AML-193 (cell line): ENCODE measurements at places on chromosomes 6 and 20.
A peak's percentile ranks its signal among the peaks of the same experiment; 100 is the strongest.

DNA sequence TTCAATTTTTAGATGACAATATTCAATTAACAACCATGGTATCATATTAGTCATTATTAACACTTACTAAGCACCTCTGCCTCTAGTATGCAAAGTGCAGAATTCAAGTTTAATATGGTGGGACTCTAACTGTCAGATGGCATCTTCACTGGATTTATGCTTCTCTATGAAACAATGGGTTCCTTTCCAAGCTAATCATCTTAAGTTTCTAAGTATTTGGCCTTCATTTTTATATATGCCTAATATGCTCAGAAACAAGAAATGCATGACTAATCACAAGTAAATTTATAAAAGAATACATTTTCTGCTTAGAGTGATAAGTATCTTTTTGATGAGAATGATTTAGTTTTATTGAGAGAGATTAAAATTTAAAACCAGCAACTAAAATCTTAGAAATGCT, 144.7 kb downstream of the HIVEP2 start:
- DNase-seq: no peak

- no peak for DNase-seq
These were observed 182.2 kb upstream of the RREB1 start for GRCh38 chr6:6925391-6926164.

DNA sequence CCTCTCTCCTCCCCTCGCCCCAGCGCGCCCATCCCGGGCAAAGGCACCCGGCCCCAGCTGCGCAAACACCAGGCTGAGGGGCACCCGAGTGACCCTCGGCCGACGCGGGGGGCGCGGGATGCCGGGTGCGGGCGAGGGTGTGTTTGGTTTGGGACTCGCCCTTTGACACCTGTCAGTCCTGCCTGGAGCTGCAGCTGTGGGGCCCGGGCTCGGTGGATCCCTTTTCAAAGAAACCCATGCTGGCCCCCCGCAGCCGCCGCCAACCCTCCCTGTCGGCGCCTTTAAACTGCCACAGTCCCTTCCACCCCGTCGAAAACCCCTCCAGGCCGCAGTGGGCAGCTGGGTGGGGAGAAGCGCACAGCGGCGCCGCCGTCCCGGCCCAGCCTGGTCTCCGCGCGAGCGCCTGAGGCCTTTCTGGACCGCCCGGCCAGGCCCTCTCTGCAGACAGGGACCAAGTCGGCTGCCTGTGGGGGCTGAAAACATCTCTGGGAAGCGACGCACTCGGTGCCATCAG, 5.5 kb downstream of the FOXQ1 start:
- DNase-seq: no peak

DNA sequence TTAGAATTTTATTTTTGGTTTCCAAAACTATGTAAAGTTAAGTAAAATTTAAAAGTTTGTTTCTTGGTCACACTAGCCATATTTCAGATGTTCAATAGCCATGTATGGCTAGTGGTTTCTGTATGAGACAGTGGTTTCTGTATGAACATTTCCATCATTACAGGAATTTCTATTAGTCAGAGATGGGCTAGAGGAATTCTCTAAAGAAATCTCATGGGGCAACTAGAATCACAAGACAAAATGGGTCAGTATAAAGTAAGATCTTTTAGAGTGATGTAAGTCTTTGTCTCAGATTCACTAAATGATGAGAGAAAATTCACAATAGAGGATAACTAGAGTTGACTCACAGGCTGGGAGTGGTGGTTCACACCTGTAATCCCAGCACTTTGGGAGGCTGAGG, 149.0 kb downstream of the FUT9 start:
- no peak for DNase-seq

GRCh38 chr6:12289365-12289919, 719 bp upstream of the EDN1 start:
- DNase-seq: peak; percentile 74

GRCh38 chr6:33008944-33009861, at the start of gene HLA-DOA:
Gene HLA-DOA (minus strand): TSS chr6:33009591.
- no peak for DNase-seq

GRCh38 chr20:43985121-43985520, 70.5 kb downstream of the TOX2 start:
- no peak for DNase-seq

GRCh38 chr6:149026530-149026942, 279.7 kb downstream of the UST start:
- DNase-seq: peak; percentile 68

- DNase-seq: no peak
These were observed 583.3 kb downstream of the TENT5A start for GRCh38 chr6:81169166-81169565.

- DNase-seq: no peak
These were observed 93.6 kb upstream of the BHLHE23 start for GRCh38 chr20:63100174-63100925.

DNA sequence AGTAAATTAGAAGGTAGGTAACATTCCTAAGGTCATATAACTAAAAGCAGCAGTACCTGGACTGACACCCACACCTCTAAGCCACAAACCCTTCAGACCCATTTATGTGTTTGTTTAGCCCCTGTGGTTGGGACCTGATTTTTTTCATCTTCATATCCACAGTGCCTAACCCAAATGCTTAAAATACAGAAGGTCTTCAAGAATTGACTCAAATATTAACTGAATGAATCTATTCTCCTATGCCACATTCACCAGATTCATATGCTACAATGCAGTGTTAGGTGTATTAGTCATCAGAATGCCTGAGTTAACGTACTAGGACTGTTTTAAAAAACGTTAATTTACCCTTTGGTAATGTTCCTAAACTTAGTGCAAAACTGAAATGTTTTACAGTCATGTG, 124.8 kb downstream of the AHI1 start:
- no peak for DNase-seq

DNA sequence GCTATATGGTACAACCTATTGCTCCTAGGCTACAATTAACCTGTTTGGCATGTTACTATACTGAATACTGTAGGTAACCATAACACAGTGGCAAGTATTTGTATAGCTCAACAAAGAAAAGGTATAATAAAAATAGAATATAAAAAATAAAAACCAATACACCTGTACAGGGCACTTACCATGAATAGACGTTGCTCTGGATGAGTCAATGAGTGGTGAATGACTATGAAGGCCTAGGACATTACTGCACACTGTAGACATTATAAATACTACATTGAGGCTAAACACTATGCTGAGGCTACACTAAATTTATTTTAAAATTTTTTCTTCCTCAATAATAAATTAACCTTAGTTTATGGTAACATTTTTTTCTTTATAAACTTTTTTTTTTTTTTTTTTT, 18.6 kb downstream of the ELOVL5 start:
- DNase-seq: no peak

DNA sequence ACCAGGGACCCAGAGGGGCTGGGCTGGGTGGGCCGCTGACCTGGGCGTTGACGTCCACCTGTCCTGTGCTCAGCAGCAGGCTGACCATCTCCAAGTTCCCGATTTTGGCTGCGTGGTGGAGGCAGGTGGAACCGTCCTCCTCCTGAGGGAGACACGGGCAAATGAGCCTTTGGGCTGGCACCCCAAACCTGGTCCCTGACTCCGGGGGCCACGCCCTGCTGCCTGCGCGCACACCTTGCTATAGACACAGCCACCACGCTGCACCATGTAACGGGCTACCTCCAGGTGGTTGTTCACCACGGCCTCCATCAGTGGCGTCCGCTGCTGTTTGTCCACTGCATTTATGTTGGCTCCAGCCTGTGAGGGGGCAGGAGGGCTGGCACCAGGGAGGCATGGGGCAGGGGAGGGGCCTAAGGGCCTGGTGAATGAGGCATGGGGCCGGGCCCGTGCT, 7.8 kb upstream of the SLC44A4 start:
- DNase-seq: no peak

- peak; percentile 63 for DNase-seq
These were observed 203.6 kb upstream of the GMDS start for GRCh38 chr6:2448826-2449571.

GRCh38 chr6:73585566-73586415, 65.0 kb upstream of the EEF1A1 start:
- DNase-seq: peak; percentile 90

DNA sequence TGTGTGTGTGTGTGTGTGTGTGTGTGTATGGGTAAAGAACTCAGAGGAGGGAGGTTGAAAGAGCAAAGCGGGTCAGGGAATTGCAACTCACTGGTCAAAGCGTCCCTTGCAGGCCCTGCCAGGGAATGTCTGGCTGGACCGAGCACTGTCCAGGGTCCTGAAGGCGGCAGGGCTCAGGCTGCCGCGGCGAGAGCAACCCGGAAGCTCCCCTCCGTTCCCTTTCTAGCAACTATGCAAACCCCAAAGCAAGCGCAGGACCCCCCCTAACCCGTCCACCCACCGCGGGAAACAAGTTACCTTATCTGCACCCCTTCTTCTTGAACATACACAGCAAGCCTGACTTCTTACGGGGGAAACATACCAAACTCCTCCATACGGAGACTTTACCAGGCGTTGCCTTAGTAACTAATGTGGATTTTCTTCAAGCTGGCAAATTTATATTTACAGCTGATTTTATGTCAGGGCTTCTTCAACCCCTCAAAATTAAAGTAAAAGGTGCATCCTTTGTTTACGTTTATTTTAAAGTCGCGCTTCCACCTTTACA, 538 bp upstream of the GRM1 start:
- DNase-seq: no peak

- DNase-seq: no peak
These were observed 20.2 kb upstream of the APMAP start for GRCh38 chr20:25012616-25013189.

DNA sequence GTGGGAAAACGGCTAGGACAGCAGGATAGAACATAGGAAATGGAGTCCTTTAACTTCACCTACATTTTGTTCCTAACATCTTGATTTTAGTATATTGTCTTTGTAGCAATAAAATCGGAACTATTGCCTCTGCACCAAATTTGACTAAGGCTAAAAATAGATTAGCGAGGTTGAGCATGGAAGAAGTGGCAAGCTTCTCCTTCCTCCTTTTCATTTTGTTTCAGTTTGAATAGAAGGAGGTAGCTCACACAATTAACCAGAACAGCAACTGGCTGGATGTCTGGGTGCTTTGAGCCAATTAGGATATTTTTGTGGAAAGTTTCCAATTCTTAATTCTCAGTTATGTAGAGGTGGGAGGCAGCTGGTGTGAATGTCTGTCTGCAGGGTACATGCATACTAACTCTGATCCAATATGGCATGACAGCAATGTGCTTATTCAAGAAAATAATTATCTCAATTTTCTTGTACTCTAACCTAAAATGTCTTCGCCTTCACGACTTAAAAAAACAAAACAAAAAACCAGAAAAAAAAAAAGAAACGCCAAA, 3.1 kb upstream of the HECA start:
- peak; percentile 35 for DNase-seq

DNA sequence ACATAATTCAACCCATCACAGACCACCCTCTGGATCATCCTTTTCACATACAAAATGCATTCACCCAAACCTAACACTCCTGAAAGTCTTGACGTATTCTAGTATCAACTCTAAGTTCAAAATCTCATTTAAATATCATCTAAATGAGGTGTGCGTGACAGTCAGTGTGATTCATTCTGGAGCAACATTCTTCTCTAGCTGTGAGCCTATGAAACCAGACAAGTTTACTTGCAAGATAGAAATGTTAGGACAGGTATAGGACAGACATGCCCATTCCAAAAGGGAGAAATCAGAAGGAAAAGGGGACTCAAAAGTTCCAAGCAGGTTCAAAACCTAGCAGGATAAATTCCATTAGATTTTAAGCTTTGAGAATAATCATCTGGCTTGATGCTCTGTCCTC, 329.7 kb downstream of the CD83 start:
- no peak for DNase-seq

DNA sequence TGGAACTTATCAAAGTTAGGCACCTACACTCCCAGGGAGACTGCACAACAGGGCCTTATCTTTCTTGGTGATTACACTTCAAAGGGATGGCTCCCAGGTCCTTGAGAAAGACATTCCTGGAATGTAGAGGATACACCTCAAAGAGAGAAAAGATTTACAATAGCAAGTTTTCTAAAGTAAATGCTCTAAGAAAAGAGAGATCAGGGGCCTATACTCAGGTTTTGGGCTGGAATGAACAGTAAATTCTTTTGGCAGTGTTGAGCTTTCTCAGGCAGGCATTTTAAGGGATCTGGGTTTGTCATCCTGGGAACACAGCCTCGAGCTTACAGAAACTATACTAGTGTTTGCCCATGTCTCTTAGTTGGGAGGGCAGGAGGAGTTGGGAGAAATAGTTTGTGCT, 31.7 kb upstream of the ME1 start:
- no peak for DNase-seq

DNA sequence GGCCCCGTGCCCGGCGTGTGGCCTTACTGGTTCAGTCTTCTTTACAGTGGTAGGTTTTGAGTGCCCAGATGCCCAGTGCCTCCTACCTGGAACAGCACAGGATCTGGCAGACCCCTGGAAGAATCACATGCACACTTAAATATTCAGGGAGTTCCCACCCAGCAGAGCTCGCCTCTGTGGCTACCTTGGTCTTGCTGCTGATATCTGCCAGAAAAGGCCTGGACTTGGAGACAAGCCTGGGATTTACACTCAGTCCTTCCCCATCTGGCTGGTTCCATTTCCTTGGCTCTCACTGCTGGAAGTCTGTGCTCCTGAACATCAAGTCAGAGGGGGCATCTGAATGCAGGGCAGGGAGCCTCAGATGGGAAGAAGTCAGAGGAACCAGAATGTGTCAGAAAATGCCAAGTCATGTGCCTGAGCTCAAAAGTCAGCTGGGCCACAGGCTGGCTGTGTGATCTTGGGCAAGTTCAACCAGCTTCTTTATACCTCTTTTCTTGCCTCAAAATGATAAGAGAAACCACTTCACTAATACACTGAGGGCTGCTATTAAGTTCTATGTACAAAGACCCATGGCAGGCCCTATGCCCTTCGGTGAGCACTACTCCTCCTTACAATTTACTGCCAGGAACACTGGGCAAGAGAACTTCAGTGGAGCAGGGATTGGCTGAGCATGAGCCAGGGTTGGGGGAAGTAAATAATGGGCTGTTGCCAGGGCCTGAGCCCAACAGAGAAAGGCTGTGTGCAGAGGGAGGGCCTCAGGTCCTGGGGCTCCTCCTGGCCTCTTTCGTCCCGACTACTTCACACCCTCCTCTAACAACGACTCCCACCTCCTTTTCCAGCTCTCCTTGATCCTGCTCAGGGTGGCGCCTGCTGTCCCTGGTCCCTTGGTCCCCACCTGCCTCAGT, 158.1 kb upstream of the PROKR2 start:
- DNase-seq: no peak

DNA sequence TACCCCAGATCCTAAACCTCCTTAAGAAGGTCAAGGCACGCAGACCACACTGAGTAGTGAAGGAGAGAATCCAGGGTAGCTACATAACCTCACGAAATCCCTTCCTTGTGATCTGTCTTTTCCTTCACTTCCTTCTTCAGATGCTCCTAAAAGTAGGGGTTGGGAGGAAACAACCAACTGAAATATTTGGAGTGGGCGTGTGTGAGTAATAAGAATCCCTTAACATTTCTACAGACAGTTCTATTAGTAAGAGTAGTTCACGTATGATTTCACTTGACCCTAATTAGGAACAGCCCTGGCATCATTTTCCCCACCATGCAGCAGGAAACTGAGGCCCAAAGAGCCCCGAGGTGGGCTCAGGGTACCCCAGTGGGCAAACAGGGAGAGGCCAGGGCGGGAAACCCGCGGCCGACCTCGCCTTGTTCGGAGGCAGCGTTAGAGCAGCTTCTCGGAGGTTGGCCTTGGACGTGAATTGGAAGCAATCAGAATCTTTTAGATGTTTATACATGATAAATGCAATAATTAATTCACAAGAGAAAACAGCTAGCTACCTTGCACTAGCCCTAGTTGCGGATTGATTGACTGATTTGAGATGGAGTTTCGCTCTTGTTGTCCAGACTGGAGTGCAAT, 859 bp upstream of the RAE1 start:
- no peak for DNase-seq
